Liver (tissue), 10 donors: ENCODE measurements at places on chromosomes 16 and 17. TPM values are rescaled to one million over a fixed set of nuclear protein-coding genes. Genes with fewer than 3 reads are reported as not detected.
A peak's percentile ranks its signal among the peaks of the same experiment; 100 is the strongest.

CLDN7 gene
- 20.2 TPM for total RNA-seq

C16orf89 gene
- total RNA-seq = not detected

DNA sequence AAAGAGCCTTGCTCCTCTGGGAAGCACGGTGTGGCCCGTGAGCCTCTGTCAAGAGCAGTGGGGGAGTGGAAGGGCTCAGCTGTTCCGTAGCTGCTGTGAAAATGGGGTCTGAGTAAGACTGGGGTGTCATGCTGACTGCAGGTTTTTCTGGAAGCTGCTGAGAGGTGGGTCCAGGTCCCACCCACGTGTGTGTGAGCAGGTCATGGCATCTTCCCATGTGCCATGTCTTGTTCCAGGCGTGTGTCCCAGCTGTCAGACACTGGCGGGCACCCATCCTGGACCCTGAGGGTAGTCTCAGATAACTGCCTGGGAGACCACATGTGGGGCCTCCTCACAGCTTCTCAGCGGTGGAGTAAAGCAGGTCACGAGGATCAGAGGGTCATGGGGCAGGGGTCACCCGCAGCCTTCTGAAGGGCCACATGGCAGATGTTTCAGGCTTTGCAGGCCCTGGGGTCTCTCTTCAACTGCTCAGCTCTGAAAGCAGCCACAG lies 92.9 kb downstream of the NPIPB11 start:
- DNase-seq = no peak

GRCh38 chr17:4249452-4250029 lies 14.2 kb downstream of the ANKFY1 start:
- peak; percentile 41 for DNase-seq

GRCh38 chr16:56450275-56450985 lies 702 bp downstream of the NUDT21 start:
- DNase-seq = no peak

DNA sequence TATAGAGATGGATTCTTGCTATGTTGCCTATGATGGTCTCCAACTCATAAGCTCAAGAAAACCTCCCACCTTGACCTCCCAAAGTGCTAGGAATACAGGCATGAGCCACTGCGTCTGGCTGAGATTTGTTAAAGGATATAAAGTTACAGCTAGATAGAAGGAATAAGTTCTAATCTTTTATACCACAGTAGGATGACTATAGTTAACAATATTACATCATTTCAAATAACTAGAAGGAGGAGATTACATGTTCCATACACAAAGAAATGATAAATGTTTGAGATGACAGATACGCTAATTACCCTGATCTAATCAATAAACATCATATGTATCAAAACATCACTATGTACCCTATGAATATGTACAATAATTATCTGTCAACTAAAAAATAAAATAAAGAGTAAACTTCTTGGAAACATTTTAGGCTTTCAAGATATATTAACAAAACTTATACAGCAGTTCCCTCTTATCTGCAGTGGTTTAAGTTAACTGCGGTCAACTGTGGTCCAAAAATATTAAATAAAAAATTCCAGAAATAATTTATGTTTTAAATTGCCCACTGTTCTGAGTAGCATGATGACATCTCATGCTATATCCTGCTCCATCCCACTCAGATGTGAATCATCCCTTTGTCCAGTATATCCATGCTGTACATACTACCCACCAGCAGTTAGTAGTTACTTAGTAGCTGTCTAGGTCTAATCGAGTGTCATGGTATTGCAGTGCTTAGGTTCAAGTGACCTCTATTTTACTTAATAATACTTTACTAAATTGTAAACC lies 129.2 kb upstream of the NACA2 start:
- no peak for DNase-seq

- no peak for DNase-seq
Observed at GRCh38 chr16:86431540-86431939, 78.8 kb upstream of the FOXF1 start.

DNA sequence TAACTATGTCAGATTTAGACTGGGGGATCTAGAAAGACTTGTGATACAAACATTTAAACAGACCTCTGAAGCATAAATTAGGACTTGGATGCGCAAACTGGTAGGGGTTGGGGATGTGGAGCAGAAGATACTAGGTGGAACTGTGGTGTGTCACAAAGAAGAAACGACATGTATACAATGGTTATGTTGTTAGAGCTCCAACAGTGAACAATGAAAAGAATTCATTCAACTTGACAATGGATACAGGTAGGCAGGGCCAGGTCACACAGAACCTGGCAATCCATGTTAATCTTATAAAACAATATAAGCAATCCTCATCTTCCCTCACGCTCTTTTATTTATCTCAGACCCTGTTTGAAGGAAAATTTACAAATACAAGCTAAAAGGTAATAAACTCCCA lies 102.0 kb downstream of the CDC27 start:
- DNase-seq = no peak

GRCh38 chr16:56115817-56116576 lies 75.3 kb upstream of the GNAO1 start:
- no peak for DNase-seq

DNA sequence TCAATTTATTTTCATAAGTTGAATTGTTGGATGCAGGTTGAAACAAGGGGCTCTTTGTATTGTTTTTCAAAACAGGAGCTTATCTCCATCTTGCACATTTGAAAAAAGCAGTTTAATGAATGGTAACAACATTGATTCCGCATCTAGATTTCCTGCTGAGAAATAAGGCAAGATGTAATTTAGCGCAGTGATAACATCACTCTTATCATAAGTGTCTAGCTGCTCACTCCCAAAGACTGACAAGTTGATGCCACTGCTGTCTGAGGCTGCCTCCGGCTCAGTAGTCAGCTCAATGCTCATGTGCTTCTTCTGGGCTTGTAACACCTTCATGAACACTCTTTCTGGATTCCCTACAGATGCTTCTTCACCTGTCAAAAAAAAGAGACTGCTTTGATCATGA lies 92.4 kb downstream of the KPNA2 start:
- DNase-seq = no peak

- DNase-seq = no peak
Observed at GRCh38 chr16:82061861-82062525, 26.9 kb downstream of the HSD17B2 start.

GRCh38 chr16:70529051-70529777 lies 5.6 kb downstream of the SF3B3 start:
- no peak for DNase-seq

- no peak for DNase-seq
Observed at GRCh38 chr16:10870808-10871156, 6.2 kb upstream of the CIITA start.

GRCh38 chr17:33342025-33342424 lies 48.9 kb upstream of the ASIC2 start:
- DNase-seq = no peak
